ENCODE measurements at places on chromosomes 11 and 22.
A peak's percentile ranks its signal among the peaks of the same experiment; 100 is the strongest.

DNA sequence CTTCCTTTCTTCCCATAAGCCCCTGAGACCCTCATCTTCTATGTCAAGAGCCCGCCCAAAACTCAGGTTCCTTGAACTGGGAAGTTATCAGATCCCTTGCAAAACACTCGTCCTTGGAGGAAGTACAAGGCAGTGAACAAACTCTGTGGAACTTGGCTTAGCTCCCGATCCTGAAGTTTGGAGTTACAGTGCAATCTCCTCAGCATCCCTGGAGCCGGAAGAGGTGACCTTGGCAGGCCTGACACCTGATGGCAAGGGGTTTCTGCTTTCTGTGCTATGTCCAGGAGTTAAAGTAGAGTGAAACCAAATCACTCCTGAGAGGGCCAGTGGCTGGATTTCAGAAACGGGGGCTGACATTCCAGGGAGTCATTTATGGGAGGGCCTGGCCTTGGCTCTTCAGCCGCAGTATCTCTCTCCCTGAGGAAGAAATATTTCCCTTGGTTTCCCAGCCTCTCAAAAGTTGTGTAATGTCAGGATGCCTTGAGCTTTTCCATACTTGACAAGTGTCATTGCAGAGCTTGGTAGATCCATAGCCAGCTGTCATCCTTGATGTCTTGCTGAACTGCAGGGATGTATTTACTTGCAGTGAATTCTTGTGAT lies 1.9 kb upstream of the GRAMD1B start:
- no peak for DNase-seq

DNA sequence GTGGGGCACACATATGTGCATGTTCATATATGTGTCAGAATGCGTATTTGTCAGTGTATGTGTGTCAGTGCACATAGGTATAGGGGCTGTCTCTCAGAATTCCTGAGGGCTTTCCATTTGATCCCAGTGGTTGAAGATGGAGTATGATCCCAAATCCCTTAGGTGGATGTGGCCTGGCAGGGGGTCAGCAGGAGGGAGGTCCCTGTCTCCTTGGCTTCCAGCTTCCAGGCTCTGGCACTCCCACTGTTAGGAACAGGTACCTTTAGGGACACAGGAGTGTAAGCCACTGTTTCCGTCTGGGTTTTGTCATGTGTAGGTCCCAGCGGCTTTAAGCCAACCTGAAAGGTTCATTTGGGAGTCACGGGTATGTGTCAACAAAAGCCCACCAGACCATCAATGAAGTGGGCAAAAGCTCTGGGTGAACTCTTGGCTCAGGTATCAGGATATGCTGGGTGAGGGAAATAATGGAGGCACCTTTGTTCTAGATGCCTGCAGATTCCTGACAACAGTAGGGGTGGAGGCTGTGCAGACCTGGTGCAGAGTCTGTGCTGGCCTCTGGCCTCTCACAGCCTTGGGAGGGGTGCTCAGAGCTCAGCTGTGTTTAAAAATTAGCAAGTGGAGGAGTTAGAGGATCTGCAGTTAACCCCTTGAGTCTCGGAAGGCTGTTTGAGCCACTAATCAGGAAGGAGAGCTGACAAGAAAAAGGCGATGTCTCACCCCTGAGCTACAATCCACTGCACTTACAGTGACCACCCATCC lies 9.0 kb downstream of the KCNQ1OT1 start:
- DNase-seq = no peak

GRCh38 chr11:118304568-118305248 lies at the start of gene CD3E:
Gene CD3E, plus strand, starts transcription at chr11:118304730. Its CDS starts 223 bp downstream, at chr11:118304953.
- peak; percentile 79 for DNase-seq

DNA sequence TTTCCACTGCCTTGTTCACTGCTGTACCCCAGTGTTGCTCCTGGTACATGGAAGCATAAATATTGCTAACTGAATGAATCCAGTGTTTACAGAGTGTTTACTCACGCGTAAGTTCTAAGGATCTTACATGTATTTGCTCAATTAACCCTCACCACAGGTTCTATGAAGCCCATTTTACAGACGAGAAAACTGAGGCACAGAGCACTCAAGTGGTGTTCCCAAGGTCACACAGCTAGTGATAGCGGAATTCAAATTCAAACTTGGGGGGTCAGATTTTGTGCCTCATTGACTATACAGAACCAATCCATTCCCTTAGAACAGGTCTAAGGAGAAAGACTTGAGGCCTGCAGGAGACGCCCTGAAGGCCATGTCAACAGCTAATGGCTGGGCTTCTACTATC lies 72.3 kb downstream of the PLEKHA7 start:
- DNase-seq = no peak

DNA sequence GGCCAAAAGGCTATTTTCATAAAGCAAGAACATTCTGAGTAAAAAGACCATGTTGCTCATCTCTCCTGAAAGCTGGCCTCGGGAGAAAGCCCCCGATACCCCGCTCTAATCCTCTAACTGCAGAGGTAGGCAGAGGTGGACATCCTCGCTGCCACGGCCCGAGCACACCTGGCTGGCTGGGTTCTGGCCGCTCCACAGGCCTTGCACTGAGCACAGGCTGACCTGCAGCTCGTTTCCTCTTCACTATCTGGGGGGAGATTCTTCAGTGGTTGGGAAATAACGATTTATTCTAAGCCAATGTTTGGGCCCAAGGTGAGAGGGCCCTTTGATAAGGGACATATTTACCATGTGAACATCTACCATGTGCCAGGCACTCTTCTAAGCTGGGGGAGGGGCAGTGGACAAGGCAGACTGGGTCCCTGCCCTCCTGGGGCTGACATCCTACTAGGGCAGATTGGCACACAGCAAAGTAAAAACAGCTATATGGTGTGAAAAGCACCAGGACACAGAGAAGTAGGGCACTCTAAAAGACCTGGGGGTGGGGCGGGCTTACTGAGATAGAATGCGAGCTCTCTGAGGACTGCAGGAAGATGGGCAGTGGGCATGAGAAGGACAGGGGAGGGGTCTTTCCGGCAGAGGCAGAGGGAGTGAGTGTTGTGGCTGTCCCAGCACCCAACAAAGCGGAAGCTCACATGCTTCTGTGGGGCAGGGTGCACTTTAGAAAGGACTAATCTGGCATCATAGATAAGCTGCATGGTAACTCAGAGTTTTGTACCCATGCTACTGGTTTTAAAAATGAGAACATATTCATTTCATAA lies 65.5 kb upstream of the ARFGAP3 start:
- no peak for DNase-seq

- DNase-seq = peak; percentile 21
Measured at GRCh38 chr11:96393753-96394348, 4.0 kb downstream of the JRKL start.

- no peak for DNase-seq
Measured at GRCh38 chr22:35467681-35468434, 67.9 kb downstream of the MCM5 start.

GRCh38 chr22:37782340-37783168 lies 25.2 kb upstream of the GCAT start:
- DNase-seq = no peak

Measured in CD4-positive, alpha-beta T cell treated with Interleukin-6 at 100 ng/mL for 8 hours (primary cell).